ENCODE measurements at places on chromosomes 11 and 22. TPM values are rescaled to one million over a fixed set of nuclear protein-coding genes. Genes with fewer than 3 reads are reported as not detected.

The ATP5MG gene
- 237 TPM for total RNA-seq

The BARX2 gene
- not detected for total RNA-seq

The LRP4 gene
- total RNA-seq: 17.1 TPM

The C22orf42 gene
- total RNA-seq: not detected

The EMSY gene
- total RNA-seq: 17.2 TPM

Measured in psoas muscle (tissue), 8 donors.